ENCODE measurements at places on chromosomes 6 and 20.

GRCh38 chr6:137430954-137431353, 63.2 kb downstream of the OLIG3 start:
- DNase-seq: no peak

DNA sequence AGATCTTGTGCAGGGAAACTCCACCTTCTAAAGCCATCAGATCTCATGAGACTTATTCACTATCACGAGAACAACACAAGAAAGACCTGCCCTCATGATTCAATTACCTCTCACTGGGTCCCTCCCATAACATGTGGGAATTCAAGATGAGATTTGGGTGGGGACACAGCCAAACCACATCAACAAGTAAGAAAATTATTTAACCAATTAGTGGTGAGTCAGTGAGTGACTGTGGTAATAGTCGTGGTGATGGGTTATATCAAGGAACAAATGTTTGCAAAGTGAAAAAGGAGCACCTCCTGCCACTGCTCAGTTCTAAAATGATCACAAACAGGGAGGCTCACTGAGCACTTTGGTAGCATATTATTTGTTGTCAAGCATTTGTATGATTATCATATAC, 20.6 kb downstream of the EPM2A start:
- DNase-seq: no peak

GRCh38 chr20:46304852-46305251, 3.4 kb downstream of the CDH22 start:
- DNase-seq: no peak

GRCh38 chr6:43668151-43669028, 19.2 kb downstream of the MRPS18A start:
- peak; percentile 69 for DNase-seq

GRCh38 chr20:45181639-45182038, 6.9 kb downstream of the PI3 start:
- DNase-seq: no peak

GRCh38 chr6:124888581-124889371, 73.5 kb upstream of the RNF217 start:
- DNase-seq: no peak

- no peak for DNase-seq
Observed at GRCh38 chr6:132289756-132290155, 111.5 kb downstream of the MOXD1 start.

- no peak for DNase-seq
Observed at GRCh38 chr20:51758978-51759544, 9.1 kb downstream of the ATP9A start.

GRCh38 chr6:109834595-109835437, 143.3 kb upstream of the GPR6 start:
- no peak for DNase-seq

DNA sequence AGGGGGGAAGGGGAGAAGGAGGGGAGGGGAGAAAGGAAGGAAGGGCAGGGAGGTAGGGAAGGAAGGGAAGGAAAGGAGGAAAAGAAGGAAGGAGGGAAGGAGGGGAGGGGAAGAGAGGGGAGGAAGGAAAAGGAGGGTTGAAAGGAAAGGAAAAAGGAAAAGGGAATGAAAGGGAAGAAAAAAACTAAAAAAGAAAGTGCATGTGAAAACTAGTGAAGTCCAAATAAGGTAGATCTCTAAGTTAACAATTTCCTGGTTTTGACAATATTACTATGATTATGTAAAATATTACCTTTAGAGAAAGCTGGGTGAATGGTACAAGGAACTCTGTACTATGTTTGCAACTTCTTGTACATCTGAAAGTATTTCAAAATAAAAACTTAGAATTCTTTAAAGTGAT, 132.4 kb downstream of the PTPRT start:
- DNase-seq: no peak

GRCh38 chr6:44682987-44683779, 295.7 kb downstream of the CDC5L start:
- DNase-seq: no peak

DNA sequence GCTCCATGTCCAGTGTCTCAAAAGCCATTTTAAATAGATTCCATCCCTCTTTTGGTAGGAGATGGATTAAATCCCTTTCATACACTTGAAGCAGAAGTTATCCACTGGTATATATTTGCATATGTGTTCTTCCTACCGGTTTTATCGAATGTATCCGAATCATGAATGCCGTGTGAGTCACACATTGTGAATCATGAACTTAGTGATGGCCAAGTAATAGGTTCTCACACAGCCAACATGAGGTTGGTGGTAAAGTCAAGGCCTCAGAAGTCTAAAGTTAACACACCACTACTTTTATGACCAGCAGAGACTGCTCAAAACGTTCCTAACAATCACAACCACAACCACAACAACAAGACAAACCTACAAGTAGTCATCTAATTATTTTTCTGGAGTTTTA, 345.5 kb downstream of the THBS2 start:
- DNase-seq: peak; percentile 67

- no peak for DNase-seq
Observed at GRCh38 chr6:29685718-29686326, 4.9 kb upstream of the ZFP57 start.

GRCh38 chr6:80608881-80609280, 502.4 kb downstream of the BCKDHB start:
- DNase-seq: no peak

- DNase-seq: no peak
Observed at GRCh38 chr20:64113444-64113775, 6.0 kb upstream of the NPBWR2 start.

DNA sequence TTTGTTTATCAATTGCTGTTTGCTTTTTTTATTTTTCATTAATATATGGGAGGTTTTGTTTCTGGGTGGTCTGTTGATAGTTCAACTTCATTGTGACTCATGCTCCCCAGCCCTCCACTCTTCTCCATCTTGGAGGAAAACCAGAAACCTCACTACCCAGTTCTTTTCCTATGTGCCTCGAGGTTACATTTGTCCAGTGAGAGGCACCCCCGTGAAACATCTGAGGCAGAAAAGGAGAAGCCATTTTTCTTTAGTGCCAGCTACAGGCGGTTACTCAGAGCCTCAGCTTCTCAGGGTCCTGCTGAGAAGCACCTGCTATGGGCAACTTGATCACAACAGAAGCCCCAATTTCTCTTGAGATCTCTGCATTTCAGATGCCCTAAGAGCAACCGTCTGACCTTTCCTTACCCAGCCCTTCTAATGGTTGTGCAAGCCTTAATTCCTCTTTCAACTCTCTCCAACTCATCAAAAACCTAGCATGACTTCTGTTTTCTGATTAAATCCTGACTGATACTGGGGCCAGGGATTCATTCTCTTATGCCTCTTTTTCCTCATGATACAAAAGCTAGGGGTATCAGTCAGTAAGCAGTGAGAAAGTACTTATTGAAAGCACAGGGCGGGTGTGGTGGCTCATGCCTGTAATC, 144.6 kb downstream of the ELOVL4 start:
- DNase-seq: no peak

DNA sequence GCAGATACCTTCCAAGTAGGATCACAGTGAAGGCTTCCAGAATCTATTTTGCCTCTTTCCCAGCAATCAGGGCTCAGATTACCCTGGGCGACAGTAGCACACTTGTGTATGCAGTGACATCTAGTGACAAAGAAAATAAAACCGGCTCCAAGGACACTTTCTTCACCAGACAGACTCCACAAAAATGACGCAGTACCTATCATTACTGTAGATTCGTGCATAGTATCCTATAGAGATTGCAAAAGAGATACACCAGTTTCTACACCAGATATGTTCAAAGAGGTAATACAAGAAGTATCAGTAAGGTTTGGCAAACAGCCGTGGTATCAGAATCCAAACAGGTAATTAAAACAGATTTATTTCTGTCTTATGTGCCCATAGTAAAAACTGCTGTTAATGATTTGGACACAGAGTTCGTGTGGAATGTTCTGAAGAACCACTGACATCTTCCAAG, 600.4 kb upstream of the JAG1 start:
- peak; percentile 81 for DNase-seq

DNA sequence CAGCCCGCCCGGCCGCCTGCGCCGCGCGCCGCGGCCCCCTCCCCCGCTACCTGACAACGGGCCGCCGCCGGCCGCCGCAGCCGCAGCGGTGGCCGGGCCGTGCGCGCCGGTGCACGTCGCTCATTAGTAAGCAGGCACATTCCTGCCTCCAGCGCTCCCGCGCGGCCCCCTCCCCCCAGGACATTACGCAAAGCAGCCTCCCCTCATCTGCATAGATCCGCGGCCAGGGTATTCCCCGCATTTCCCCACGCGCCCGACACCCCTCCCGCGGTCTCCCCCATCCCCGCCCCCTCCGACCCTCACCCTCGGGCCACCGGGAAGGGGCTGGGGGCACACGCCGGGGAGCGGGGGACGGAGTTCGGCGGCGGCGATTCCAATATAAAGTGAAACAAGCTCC, at the start of gene HIVEP2:
TSS of gene HIVEP2 (minus strand) at position 128 of the 397 bp plus-strand sequence. CDS start 170,438 bp downstream, outside the sequence.
- DNase-seq: peak; percentile 90

GRCh38 chr20:62165762-62166399, 16.9 kb upstream of the MTG2 start:
- no peak for DNase-seq

- no peak for DNase-seq
Observed at GRCh38 chr6:146489468-146490151, 54.0 kb upstream of the RAB32 start.

GRCh38 chr6:47059216-47059885, 17.2 kb upstream of the ADGRF1 start:
- DNase-seq: peak; percentile 87

DNA sequence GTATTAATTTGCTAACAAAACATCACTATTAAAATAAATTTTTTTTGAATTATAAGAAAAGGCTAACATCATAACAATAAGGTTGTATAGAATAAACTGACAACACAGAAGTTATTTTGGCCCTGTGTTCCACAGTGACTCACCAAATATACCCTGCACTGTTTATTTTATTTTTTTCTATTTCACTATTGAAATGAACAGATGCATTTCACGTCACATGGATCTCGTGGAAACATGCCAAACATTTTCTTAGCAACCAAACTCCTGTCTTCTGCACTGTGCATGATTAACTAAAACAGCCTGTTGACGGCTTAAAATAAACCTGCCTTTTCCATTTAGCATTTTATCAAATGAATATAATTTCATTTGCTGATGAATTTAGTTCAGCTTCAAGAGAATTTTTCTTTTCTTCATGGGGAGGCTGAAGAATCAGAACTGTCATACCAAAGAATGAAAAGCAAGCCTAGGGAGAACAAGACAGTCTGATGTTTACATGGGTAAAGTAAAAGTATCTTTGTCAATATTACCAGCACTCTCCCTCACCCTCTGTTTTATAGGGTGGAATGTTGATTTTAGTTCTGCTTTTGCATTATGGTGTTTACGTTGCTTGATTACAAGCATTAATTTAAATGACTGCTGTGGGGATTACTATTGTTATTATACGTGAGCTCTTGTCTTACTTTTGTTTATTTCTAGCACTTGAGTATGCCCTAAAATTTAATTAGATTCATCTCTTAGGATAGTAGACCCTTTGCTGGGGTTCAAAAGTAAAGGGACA, 115.3 kb downstream of the LCA5 start:
- peak; percentile 75 for DNase-seq

DNA sequence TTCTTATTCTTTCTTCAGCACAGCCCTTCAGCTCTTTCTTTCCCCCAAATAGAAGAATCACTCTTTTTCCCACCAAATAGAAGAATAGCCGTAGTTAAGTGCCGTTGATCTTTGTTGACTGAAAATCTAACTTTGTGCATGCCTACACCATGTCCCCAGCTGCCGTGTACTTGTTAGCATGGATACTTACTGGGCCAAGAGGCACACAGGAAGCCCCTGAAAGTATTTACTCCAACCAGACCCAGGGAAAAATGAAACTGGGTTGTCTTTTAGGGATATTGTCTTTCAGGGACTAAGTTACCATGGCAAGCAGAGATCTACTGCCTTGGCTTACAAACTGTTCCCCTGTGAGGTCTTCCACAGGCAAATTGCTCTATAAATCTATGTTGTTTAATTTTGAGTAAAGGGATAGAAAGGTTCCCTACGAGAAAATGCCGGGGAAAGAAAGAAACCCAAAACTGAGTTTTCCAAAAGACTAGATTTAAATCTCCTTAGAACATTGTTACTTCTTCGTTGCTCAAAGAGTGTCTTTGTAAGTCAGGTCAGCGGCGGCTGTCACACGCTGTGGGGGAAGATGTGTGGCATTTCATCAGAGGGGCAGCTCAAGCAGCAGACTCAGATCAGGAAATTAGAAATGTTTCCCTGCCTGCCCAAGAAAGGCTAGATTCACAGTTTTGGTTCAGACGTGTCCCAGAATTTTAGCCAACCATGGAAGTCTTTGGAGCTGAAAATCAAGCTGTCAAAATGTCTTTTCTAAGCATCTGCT, 188.2 kb upstream of the PRND start:
- DNase-seq: no peak

DNA sequence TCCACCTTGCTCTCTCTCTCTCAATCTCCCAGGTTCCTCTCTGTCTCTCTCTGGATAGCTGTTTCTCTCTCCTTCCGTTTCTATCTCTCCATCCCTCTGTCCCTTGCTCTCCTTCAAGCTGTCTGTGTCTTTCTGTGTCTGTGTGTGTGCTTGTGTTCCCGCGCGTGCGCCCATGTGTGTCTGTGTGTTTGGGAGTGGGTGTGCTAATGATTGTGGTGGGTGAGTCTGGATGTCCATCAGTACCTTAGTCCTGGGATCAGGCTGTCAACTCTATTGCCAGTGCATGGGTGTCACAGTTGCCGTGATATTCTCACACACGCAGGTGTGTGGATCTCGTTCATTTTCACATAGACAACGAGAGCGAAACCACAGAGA, 1380.6 kb upstream of the DEFB115 start:
- DNase-seq: no peak

DNA sequence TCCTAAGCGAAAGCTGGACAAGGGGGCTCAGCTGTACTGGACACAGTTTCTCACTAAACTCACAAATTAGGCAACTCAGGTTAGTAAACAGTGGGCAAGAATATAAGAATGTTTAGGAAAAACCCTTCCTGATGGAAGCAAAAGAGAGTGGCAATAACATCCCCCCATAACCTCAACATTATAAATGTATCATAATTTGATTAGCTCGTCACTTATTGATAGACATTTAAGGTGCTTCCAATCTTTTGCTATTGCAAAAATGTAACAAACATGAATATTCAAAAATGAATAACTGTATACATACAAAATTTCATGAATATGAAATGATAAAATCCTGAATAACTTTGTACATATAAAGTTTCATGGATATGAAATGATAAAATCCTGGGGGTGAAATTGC, 415.7 kb downstream of the EPM2A start:
- DNase-seq: no peak

- DNase-seq: no peak
Observed at GRCh38 chr6:155472886-155473285, 17.2 kb upstream of the NOX3 start.

DNA sequence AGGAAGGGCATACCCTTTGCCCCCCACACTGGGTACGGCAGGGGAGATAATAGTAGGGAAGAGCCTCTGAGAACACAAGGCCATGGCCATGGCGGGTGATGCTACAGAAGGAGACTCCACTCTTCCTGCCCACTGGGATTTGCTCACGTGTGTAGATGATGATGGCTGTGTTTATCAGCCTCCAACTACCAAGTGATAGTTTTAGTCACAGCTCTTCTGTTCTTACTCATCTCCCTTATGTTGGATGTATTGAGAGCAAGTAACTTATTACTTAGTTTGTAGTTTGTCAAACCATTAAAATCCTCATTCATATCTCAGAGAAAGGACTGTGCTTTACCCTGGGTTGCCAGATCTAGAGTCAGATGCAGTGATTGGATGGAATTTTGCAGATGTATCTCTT, 66.0 kb downstream of the CDH26 start:
- no peak for DNase-seq

GRCh38 chr6:159633196-159633595, 59.8 kb downstream of the SOD2 start:
- no peak for DNase-seq
